NCI-H2107 (cell line): ENCODE measurements at places on chromosomes 4 and X.

DNA sequence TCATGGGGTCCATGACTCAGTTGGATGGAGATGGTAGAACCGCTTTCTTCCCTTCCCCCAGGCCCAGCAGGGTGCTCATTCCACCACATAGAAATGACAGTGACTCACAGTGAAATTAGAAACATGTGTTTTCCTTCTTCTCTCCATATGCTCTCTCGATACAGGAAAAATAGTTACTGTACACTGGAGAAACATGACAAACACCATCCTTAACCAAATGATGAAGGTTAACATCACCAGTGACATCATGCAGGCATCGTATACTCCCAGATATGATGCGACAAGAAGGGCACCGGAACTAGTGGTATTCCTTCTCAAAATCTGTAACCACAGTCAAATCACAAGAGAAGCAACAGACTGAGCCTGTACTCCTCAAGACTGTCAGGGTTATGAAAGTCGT, 11.7 kb upstream of the RAB40A start:
- no peak for DNase-seq

DNA sequence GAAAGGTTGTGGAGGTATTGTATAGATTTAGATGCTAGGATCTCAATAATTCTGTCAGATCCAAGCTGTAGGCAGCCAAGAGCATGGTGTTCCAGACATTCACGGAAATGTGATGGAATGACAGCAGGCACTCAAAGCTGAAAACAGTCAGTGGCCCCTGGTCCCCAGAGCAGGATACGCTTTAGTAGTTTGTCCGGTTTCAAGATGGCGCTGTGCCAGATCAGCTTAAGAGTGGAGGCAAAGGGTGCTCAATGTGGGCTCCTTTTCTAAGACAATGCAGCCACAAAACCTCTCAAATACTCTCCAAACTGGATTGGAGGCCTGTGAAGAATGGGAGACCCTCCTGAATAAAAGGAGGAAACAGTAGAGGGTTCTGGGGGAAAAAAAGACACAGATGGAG, 291.2 kb upstream of the HS3ST1 start:
- DNase-seq: no peak

DNA sequence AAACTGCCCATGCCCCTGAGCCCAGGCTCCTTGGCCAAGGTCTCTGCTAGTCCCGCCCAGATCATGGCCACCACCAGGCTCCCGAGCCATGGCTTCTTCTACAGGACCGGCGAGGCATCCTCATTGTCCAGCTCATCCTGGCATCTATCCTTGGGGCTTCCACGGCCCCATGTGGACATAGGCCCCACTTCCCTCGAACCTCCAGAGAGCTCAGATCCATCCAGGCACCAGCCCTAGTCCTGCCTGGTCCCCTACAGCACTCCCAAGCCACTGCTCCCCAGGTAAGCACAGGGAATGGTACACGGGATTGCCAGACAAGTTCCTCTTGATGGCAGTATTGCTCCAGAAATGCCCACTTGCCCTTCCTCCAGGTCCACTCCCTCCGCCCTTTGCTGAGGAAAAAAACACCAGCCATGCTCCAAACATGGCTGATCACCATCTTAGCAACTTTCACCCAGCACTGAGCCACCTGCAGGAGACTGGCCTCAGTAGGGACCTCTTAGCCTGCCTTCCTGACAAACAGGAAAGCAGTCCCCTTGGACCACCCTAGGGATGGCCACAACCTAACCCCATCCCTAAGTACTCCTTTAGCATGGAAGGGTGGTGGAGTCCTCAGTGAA, 272.1 kb upstream of the AGTR2 start:
- DNase-seq: peak; percentile 88

GRCh38 chrX:18883961-18884765, 99.8 kb downstream of the PHKA2 start:
- no peak for DNase-seq

DNA sequence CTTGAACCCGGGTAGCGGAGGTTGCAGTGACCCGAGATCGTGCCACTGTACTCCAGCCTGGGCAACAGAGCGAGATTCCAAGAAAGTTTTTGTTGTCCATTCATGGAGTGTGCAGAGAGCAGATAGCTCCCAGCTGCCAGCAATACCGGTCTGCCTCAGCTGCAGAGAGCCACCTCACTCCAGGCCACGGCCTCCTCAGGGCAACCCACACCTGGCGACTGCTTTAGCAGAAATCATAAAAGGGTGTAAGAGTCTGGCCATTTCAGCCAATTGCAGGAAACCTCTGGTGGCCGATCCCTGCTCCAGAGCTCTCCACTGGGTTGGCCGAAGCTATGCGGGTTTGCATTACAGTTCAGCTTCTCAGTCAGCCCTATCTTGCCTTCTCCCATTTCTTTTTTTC, 227.4 kb upstream of the BCOR start:
- DNase-seq: no peak

- no peak for DNase-seq
These were observed at the start of gene CD40LG for GRCh38 chrX:136647677-136648360. Gene CD40LG (plus strand): TSS chrX:136648158. CDS start chrX:136648249, 91 bp downstream.

GRCh38 chr4:7430368-7430964, 4.3 kb downstream of the PSAPL1 start:
- no peak for DNase-seq

DNA sequence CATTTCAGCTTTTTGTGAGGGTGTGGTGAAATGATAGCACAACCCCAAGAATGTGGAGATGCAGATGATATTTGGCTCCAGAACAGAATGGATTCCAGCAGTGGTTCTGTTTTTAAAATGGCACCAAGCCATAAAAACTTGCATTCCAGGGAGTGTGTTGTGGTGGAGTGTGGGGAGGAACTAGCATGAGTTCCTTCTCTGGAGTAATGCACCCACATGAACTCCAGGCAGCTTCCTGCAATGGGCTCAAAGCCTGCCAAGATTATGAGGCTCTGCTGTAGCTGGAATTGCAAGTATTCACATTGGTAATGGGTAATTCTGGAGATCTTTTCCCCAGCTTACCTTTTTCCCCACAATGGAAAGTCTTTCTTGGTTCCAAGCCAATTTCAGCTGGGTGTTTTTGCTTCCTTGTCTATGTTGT, 161.4 kb downstream of the RAB28 start:
- DNase-seq: no peak

DNA sequence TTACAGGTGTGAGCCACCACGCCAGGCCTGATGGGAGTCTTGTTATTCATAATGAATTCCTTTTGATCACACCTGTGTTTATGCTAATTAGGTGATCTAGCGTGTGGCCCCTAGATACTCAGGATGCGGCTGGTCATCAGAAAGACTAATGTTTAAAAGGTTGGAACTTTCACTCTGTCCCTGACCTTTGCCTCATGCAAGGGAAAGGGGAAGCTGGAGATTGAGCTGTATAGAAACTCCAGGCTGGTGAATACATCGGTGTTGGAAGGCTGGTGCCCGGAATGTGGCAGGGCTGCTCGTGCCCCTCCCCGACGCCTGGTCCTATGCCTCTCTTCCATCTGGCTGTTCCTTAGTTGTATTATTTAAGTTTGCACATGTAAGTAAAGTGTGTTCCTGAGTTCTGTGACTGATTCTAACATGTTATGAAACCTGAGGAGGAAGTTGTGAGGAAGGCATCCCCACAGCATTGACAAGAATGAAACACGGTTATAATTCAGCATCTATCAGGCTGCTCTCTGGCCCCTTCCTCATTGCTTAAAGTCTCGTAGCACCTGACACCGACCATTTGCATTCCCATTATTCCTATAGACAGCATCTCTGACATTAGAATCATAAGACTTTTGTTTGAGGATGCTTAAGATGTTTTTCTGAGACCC, 28.9 kb downstream of the CASP3 start:
- DNase-seq: no peak

DNA sequence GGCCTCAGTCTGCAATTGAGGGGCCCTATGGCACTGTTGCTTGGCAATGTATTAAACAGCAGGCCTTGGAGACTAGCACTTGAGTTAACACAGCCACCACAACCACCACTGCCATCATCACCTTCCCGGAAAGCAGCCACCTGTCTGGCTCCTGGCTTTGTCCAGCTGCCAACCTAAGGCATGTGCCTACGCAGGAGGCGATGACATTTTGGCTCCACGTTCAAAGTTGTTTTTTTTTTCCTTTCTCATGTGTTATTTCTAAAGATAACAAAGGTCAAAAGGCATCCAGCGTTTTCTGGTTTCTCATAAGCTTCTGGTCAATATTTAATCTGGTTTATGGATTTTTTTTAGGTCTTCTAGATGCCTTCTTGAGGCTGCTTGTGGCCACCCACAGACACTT, 7.5 kb downstream of the CLDN2 start:
- no peak for DNase-seq

- no peak for DNase-seq
These were observed at the start of gene TRO for GRCh38 chrX:54920610-54921426. Gene TRO (plus strand): TSS chrX:54920824. CDS start chrX:54922247, 1,423 bp downstream.

DNA sequence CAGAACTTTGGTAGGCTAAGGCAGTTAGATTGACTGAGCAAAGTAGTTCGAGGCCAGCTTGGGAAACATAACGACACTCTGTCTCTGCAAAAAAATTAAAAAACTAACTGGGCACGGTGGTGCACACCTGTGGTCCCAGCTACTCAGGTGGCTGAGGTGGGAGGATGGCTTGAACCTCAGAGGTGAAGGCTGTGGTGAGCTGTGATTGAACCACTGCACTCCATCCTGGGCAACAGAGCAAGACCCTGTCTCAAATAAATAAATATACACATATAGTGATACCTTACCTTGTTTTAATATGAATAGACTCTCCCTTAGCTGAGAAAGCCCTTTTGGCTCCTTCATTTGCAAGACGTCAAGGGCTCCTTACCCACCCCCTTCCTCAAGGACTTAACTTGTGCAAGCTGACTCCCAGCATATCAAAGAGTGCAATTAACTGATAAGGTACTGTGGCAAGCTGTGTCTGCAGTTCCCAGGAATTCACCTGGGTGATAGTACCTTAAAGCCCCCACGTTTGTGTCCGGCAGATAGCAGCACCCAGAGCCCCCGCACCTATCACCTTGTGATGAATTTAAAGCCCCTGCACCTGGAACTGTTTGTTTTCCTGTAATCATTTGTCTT, 655.6 kb upstream of the GALNTL6 start:
- no peak for DNase-seq

DNA sequence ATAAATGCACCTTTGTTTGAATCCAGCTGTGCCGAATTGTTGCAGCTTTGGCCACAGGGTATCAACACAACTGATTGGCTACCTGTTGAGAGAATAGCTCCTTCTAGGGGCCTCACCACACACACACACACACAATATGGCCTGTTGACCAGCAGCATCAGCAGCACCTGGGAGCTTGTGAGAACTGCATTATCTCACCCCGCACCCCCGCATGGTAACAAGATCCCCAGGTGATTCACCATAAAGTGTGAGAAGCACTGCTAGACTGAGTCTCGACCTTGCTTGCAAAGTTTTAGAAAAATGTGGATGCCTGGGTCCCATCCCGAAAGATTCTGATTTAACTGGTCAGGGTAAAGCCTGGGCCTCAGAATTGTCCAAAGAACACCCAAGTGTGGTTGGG, 176.9 kb upstream of the PRPS2 start:
- DNase-seq: no peak

GRCh38 chr4:5118091-5118786, 67.0 kb downstream of the STK32B start:
- DNase-seq: no peak

DNA sequence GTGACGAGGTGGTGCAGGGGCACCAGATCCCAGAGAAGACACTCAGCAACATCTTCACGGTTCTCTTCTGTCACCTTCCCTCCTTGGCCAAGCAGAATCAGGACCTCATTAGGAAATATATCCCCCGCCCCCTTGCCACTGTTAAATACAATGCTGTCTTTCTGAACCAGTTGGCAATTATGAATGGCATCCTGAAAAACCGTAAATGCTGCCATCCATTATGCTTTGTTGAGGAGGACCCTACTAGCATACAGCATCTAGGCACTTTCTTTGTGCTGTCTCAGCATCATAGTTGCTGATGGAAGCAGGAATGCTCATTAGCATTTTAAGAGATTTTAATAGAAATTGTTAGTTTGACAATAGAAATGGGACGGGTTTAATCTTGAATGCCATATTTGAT, 138.5 kb downstream of the DCLK2 start:
- DNase-seq: no peak

DNA sequence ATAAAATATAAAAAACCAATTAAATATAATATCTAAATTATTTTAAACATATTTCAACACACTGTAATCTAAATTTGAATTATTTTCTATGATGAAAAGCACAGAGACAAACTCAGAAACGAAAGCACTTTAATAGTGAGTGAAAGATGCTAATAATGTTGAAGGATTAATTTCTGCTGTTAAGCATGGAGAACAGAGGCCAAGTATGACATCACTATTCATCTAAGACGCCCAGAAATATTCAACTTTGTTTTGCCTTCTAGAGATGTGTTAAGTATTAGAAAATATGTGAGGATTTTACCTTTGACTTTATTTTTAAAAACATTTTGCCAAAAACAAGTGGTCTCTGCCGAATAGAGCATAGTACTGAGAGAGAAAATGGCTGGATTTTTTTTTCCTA, 19.3 kb downstream of the ARHGEF6 start:
- DNase-seq: no peak

DNA sequence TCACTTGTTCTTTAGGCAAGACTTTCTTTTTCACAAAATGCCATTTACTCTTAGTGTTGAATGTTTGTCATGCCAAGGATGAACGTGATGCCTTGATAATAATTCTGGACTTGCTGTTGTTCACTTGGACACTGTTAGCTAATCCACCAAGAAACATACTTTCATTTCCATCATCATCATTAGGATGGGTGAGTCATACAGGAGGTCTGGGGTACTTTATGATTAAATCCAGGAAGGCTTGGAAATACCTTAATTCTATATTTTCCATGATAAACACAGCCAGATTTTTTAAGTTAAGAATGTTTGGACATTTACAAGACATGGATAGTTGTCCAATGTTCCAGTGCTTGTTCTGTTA, 260.7 kb upstream of the GIMD1 start:
- DNase-seq: no peak

GRCh38 chr4:138890891-138891570, 124.5 kb upstream of the NOCT start:
- no peak for DNase-seq

GRCh38 chrX:30965767-30966166, 76.7 kb upstream of the TAB3 start:
- no peak for DNase-seq

GRCh38 chr4:17265653-17266052, 246.2 kb downstream of the QDPR start:
- DNase-seq: no peak

GRCh38 chr4:7432531-7433375, 2.0 kb downstream of the PSAPL1 start:
- DNase-seq: no peak

- DNase-seq: no peak
These were observed 68.2 kb downstream of the MAGEA10 start for GRCh38 chrX:152070144-152070543.

DNA sequence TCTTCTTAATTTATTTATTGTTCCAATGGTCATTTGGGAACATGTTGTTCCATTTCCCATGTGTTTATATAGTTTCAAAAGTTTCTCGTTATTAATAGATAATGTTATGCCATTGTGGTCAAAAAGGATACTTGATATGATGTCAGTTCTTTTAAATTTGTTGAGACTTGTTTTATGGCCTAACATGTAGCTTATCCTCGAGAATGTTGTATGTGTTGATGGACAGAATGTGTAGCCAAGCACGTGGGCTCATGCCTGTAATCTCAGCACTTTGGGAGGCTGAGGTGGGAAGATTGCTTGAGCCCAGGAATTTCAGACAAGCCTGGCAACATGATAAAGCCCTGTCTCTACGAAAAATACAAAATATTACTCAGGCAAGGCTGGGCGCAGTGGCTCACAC, 168.5 kb upstream of the USP38 start:
- DNase-seq: no peak
